Stimulated activated CD8-positive, alpha-beta memory T cell treated with anti-CD3 and anti-CD28 coated beads, Interleukin-4, amount 100 ng/mL, for 1 hour (primary cell): ENCODE measurements at places on chromosomes 4 and X.
A peak's percentile ranks its signal among the peaks of the same experiment; 100 is the strongest.

- DNase-seq: no peak
Observed at GRCh38 chr4:151529187-151529586, 120.2 kb downstream of the FHIP1A start.

- no peak for DNase-seq
Observed at GRCh38 chr4:84964995-84965552, 1.4 kb downstream of the WDFY3 start.

GRCh38 chrX:13808293-13808692 lies 8.6 kb downstream of the GPM6B start:
- no peak for DNase-seq

GRCh38 chrX:19121466-19121865 lies 802 bp downstream of the ADGRG2 start:
- DNase-seq: no peak

- DNase-seq: no peak
Observed at GRCh38 chrX:120759685-120760084, 116.0 kb downstream of the CT47B1 start.

DNA sequence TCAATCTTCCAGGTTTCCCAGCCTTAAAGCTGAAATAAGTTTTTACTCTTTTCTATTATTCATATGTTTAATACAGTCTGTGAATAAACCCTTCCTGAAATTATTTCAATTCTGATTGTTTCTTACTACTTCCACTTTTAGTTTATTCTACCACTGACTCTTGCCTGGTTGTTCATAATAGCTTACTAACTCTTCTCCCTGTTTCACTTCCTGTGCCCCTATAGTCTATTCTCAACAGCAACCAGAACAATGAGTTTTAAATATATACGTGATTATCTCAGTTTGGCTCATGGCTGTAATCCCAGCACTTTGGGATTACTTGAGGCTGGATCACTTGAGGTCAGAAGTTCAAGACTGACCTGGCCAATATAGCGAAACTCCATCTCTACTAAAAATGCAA lies 408.0 kb upstream of the SPOCK3 start:
- no peak for DNase-seq

GRCh38 chrX:111886678-111887077 lies 10.7 kb downstream of the TRPC5OS start:
- no peak for DNase-seq

DNA sequence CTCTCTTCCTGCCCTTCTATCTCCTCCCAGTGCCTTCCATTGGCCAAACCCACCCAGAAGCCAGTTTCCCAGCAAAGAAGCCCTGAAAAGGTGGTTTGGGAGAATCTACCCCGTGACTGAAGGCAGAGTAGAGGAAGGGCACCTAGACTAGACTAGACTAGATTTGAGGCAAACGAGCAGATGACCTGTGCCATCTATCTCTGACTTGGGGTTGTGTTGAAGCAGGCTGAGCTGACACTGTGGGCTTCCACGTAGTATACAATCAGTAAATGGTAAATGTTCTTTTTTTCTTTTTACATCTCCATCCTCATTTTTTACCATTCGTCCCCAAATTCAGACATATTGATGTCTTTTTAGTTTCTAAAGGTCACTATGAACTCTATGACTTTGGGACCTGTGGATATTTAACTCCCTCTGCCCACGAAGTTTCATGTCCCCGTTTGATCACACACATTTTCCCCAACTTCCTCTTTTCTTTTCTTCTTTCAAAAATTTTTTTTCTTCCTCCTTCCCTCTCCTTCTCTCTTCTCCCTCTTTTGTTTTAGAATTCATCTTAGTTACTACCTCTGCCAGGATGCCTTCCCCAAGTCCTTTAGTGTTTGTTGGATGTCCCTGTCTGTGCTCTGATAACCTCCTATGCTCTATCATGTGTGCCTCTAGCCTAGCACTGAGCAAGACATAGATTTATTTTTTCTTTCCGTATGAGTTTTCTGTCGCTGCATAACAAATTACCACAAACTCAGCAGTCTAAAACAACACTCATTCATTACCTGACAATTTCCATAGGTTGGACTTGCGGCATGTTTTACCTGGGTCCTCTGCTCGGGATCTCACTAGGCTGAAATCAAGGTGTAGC lies 6.2 kb upstream of the AFF1 start:
- DNase-seq: no peak

- no peak for DNase-seq
Observed at GRCh38 chrX:36963852-36964251, 44.3 kb upstream of the FAM47C start.

DNA sequence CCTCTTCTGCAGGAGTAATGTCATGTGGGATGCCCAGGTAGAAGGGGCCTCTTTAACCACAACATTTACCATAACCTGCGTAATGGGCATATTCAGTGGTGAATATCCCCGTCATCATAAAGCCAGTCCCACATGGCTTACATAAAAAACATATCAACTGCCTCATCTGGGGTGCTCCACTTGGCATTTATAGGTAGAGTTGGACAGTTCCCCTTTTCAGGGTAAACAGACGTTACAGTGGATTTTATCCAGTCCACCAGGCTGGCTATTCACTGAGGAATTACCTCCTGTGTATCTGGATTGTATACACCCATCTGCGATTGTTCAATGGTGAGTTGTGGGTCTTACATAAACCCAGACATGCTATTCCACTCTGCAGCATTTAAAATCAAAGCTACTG lies 70.7 kb upstream of the ANKRD17 start:
- no peak for DNase-seq

GRCh38 chrX:111615227-111615626 lies 65.7 kb upstream of the ALG13 start:
- DNase-seq: no peak

DNA sequence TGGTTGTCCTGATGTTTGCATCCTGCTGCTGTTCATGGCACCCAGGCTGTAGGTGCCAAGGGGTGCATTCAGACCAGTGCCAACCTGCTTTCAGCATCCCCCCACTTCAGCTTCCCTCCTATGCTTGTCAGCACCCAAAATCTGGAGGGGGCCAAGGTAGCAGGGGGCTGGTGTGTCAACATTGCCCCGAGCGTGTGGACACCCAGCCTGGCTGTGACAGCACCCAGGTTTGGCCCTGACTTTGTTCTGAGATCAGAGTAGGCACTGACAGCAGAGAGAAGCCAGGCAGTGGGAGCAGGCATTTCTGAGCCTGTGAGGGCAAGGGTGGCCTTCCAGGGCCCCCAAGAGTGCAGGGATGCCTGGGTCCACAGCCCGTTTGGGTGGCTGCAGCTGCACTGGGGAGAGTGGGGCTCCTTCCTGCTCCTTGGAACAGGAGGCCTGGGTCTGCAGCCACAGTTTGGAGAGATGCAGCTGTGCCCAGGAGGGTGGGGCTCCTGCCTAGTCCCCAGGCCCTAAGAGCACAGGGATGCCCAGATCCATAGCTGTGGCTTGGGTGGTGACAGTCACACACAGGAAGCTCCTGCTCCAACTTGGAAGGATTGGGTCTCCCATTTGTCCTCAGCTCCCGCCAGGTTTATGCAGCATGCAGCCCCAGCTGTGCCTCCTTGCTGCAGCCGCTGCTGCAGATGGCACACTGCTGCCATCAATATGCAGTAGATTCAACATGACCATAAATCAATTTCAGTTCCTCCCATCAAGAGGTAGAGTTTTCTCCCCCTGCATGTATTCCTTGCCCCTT lies 12.3 kb upstream of the PPM1K start:
- no peak for DNase-seq

DNA sequence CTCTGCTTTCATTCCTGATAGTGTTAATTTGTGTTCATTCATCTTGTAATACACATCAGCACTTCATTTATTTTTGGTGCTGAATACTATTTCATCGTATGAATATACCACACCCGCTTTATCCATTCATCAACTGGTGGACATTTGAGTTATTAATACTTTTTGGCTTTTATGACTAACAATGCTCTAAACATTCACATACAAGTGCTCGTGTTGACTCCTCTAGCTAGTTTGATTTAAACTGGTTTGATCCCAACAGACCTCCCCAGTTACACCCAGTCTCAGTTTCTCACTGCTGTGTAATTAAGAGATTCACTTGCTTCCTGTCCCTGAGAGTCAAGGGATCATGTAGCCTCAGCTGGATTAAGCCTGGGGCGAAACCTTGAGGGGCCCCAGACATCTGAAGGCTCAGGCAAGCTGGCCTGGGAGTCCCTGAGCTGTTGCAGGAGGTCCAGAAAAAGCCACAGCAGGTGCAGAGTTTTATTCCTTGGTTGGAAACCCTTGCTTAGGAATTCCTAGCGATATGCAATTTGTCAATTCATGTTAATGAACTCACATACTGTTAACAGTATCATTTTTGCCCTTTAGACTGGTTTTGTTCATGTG lies 52.8 kb upstream of the CLDN24 start:
- DNase-seq: no peak

GRCh38 chrX:70754169-70754848 lies 154.2 kb downstream of the TEX11 start:
- no peak for DNase-seq

DNA sequence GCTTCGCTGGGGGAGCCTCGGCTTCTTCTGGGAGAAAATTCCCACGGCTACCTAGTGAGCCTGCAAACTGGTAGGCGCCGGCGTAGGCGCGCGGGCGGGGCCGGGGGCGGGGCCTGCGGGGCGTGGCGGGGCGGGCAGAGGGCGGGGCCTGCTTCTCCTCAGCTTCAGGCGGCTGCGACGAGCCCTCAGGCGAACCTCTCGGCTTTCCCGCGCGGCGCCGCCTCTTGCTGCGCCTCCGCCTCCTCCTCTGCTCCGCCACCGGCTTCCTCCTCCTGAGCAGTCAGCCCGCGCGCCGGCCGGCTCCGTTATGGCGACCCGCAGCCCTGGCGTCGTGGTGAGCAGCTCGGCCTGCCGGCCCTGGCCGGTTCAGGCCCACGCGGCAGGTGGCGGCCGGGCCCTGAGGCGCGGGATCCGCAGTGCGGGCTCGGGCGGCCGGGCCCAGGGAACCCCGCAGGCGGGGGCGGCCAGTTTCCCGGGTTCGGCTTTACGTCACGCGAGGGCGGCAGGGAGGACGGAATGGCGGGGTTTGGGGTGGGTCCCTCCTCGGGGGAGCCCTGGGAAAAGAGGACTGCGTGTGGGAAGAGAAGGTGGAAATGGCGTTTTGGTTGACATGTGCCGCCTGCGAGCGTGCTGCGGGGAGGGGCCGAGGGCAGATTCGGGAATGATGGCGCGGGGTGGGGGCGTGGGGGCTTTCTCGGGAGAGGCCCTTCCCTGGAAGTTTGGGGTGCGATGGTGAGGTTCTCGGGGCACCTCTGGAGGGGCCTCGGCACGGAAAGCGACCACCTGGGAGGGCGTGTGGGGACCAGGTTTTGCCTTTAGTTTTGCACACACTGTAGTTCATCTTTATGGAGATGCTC lies at the start of gene HPRT1:
TSS of gene HPRT1 (plus strand) at position 161 of the 857 bp plus-strand sequence. CDS start at position 308, 147 bp downstream.
- peak; percentile 36 for DNase-seq

DNA sequence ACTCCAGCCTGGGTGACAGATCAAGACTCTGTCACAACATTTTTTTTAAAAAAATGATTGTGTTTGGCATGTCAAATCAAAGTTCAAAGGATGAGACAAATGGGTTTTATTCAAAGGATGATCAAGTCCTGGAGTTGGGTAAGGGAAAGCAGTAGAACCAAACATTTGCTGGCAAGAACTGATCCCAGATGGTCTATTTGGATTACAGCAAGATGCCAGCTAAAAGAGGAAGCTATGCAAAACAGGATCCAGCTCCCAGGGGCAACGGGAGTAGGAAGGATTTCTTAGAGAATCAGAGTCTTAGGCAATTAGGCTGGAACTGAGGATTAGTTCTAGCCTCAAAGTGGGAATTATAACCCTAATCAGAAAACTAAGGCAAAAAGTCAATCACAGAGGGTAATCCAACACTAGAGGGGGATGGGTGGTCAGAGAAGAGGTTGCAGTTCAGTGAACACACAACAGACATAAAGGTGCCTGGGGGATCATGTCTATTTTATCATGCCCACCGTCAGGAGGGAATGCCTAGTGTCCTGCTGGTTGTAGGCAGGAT lies 133.0 kb upstream of the PLS3 start:
- DNase-seq: no peak

GRCh38 chrX:37818031-37818430 lies 29.3 kb downstream of the DYNLT3 start:
- no peak for DNase-seq
